ENCODE measurements at places on chromosomes 13 and 19. TPM values are rescaled to one million over a fixed set of nuclear protein-coding genes. Genes with fewer than 3 reads are reported as not detected.

Gene EDDM13
- total RNA-seq = not detected

Gene REX1BD
- total RNA-seq = 14.2 TPM

Gene KIR3DL2
- total RNA-seq = not detected

Gene LAIR1
- total RNA-seq = not detected

Gene JUNB
- total RNA-seq = 20.8 TPM

Gene ZNF567
- 5.3 TPM for total RNA-seq

Gene LENG9
- 0.83 TPM for total RNA-seq

Gene STOML3
- total RNA-seq = not detected

Gene SLITRK5
- under 0.01 TPM for total RNA-seq

Gene RTBDN
- not detected for total RNA-seq

Gene PSG11
- 0.28 TPM for total RNA-seq

Gene PEG3
- total RNA-seq = not detected

Gene GPR12
- total RNA-seq = not detected

Gene METTL21C
- total RNA-seq = not detected

Gene PINLYP
- 0.54 TPM for total RNA-seq

Gene TPGS1
- total RNA-seq = 2.7 TPM

Gene PHLDB3
- total RNA-seq = 3.3 TPM

Gene OR7C1
- total RNA-seq = not detected

Gene PEAK3
- under 0.01 TPM for total RNA-seq

Gene GTPBP3
- 4.3 TPM for total RNA-seq

Gene PODNL1
- under 0.01 TPM for total RNA-seq

Gene ZNF541
- not detected for total RNA-seq

Gene KLF2
- total RNA-seq = 3.3 TPM

Gene GARIN5B
- total RNA-seq = not detected

Gene TTC9B
- not detected for total RNA-seq

Gene TMEM59L
- total RNA-seq = under 0.01 TPM

Gene ZNF556
- not detected for total RNA-seq

Gene NLRP11
- not detected for total RNA-seq

Gene ZNF506
- 6.1 TPM for total RNA-seq

Gene SLC17A7
- not detected for total RNA-seq

Gene SPTBN4
- total RNA-seq = 0.83 TPM

Gene WDR62
- total RNA-seq = 4.5 TPM

Gene NLRP4
- not detected for total RNA-seq

Gene PLIN4
- under 0.01 TPM for total RNA-seq

Gene EXOC3L2
- total RNA-seq = not detected

Gene GAS6
- total RNA-seq = 220 TPM

Gene ZNF155
- total RNA-seq = 10.8 TPM

Gene FXYD5
- total RNA-seq = 45.8 TPM

Gene CAMSAP3
- not detected for total RNA-seq

Gene ZNF470
- total RNA-seq = 4.4 TPM

Gene CPB2
- not detected for total RNA-seq
